ENCODE measurements at places on chromosomes 5 and 9. TPM values are rescaled to one million over a fixed set of nuclear protein-coding genes. Genes with fewer than 3 reads are reported as not detected.

GRCh38 chr5:134273642-134274395, 47.9 kb upstream of the PPP2CA start:
- H3K4me1 ChIP-seq, result no peaks in the 10 kb centered on the region
- no peak overlapping the region for H3K27ac ChIP-seq
- DNase-seq, result no peak
- H3K27me3 ChIP-seq, result no peaks in the 10 kb centered on the region
- H3K4me3 ChIP-seq, result no peak overlapping the region
- no peaks in the 10 kb centered on the region for H3K36me3 ChIP-seq

DNA sequence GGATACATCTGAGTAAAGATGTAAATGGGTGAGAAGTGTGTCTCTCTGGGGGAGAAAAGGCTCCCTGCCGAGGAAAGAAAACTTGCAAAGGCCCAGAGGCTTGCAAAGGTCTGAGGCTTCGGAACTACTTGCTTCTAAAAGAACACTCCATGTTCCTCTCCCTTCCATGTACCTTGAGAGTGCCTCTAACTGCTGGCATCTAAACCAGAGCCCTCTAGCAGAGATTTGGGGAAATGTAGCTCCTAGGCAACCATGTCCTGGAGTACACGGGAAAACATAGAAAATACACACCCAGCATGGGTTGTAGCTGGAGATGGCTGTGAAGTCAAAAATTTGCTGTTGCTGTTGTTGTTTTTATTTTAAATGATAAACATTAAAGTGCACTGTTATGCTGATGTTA, 151.6 kb downstream of the SYK start:
- no peaks in the 10 kb centered on the region for H3K27me3 ChIP-seq
- H3K36me3 ChIP-seq, result no peaks in the 10 kb centered on the region
- H3K4me1 ChIP-seq, result no peaks in the 10 kb centered on the region

DNA sequence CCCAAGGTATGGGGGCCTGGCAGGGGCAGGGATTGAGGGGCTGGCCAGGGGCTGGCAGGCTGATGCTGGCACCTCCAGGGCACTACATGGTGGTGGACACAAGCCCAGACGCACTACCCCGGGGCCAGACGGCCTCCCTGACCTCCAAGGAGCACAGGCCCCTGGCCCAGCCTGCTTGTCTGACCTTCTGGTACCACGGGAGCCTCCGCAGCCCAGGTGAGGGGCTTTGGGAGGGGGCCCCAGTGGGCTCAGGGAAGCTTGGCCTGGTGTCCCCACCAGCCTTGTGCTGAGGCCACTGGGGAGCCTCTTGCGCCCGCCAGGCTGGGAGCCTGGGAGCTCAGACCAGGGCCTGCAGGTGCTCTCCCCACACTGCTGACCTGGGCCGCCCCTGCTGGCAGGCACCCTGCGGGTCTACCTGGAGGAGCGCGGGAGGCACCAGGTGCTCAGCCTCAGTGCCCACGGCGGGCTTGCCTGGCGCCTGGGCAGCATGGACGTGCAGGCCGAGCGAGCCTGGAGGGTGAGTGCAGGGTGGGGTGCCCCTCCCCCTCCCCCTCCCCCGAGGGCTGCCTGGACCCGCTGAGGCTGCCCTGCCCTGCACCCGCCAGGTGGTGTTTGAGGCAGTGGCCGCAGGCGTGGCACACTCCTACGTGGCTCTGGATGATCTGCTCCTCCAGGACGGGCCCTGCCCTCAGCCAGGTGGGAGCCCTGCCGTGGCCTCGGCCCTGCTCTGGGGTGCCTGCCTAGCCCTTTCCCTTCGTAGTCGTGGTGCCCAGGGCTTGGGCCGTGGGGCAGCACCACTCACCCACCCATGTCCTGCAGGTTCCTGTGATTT, 5.7 kb downstream of the MAMDC4 start:
- H3K36me3 ChIP-seq, result no peaks in the 10 kb centered on the region
- no peak for DNase-seq
- H3K4me3 ChIP-seq, result no peak overlapping the region
- H3K27me3 ChIP-seq, result no peaks in the 10 kb centered on the region
- no peak overlapping the region for H3K27ac ChIP-seq

DNA sequence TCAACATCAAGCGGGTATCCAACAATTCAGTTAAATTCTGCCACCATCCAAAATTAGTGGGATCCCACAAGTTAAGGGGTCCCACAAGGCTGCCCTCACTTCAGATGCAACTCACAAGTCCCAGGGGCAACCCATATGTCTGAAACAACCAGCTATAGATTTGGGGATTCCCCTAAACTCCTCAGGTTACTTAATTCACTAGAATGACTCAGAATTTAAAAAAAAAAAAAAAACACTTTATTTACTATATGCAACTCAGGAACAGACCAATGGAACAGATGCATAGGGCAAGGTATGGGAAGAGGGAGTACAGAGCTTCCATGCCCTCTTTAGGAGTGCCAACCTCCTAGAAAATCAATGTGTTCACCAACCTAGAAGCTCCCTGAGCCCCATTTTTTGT, 15.1 kb downstream of the AUH start:
- H3K4me1 ChIP-seq, result no peaks in the 10 kb centered on the region
- no peak overlapping the region for H3K4me3 ChIP-seq
- H3K27me3 ChIP-seq, result no peaks in the 10 kb centered on the region
- DNase-seq, result no peak

GRCh38 chr9:76322810-76323209, 71.4 kb downstream of the RFK start:
- no peak overlapping the region for H3K4me3 ChIP-seq
- no peaks in the 10 kb centered on the region for H3K4me1 ChIP-seq
- no peaks in the 10 kb centered on the region for H3K27me3 ChIP-seq
- DNase-seq, result no peak
- no peak overlapping the region for H3K27ac ChIP-seq

The MACIR gene
- total RNA-seq, result 26.6 TPM

The BARX1 gene
- total RNA-seq, result not detected

DNA sequence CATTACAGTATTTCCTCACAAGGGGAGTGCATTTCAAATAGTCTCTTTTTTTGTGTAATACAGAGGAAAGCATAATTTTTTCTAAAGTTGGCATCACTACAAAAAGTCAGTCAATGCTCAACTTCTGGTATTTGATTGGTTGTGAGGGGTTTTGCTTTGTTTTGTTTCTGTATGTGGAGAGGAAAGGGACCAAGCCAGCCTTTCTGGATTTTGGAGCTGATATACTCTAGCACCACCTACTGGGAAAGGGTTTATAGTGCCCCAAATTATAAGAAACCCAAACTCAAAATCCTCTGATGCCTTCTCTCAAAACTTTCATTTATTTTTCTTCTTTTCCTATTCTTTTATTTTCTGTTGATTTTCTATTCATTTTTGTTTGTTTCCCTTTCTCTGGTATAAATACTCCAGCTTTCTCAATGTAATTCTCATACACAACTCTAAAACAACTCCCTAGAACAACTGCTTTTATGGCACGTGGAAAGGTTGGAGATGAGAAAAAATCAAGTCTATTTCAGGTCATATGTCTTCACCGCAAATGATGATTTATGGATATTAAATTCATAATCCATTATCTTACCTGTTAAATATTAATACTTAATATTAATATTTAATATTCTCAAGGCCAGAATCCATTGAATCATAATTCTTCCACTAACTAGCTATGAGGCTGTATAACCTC, 69.5 kb upstream of the ANXA1 start:
- no peak overlapping the region for H3K27ac ChIP-seq
- H3K4me1 ChIP-seq, result no peaks in the 10 kb centered on the region
- H3K36me3 ChIP-seq, result no peaks in the 10 kb centered on the region
- no peak overlapping the region for H3K4me3 ChIP-seq
- H3K27me3 ChIP-seq, result no peaks in the 10 kb centered on the region

GRCh38 chr9:97502222-97502983, 937 bp downstream of the TMOD1 start:
- H3K36me3 ChIP-seq, result no peaks in the 10 kb centered on the region
- peak overlapping the region; percentile 79 for H3K4me3 ChIP-seq
- H3K27ac ChIP-seq, result peak overlapping the region; percentile 97
- peaks cover 54% of the 10 kb centered on the region for H3K4me1 ChIP-seq
- H3K27me3 ChIP-seq, result no peaks in the 10 kb centered on the region
- peak; percentile 35 for DNase-seq

- H3K4me1 ChIP-seq, result peaks cover 31% of the 10 kb centered on the region
- H3K36me3 ChIP-seq, result peaks cover 18% of the 10 kb centered on the region
- no peak overlapping the region for H3K4me3 ChIP-seq
- no peak overlapping the region for H3K27ac ChIP-seq
Measured at GRCh38 chr9:121185178-121185745, 16.4 kb downstream of the RAB14 start.

- no peaks in the 10 kb centered on the region for H3K4me1 ChIP-seq
- no peaks in the 10 kb centered on the region for H3K27me3 ChIP-seq
Measured at GRCh38 chr5:157303667-157304327, 37.9 kb downstream of the CYFIP2 start.

The GMCL2 gene
- not detected for total RNA-seq

DNA sequence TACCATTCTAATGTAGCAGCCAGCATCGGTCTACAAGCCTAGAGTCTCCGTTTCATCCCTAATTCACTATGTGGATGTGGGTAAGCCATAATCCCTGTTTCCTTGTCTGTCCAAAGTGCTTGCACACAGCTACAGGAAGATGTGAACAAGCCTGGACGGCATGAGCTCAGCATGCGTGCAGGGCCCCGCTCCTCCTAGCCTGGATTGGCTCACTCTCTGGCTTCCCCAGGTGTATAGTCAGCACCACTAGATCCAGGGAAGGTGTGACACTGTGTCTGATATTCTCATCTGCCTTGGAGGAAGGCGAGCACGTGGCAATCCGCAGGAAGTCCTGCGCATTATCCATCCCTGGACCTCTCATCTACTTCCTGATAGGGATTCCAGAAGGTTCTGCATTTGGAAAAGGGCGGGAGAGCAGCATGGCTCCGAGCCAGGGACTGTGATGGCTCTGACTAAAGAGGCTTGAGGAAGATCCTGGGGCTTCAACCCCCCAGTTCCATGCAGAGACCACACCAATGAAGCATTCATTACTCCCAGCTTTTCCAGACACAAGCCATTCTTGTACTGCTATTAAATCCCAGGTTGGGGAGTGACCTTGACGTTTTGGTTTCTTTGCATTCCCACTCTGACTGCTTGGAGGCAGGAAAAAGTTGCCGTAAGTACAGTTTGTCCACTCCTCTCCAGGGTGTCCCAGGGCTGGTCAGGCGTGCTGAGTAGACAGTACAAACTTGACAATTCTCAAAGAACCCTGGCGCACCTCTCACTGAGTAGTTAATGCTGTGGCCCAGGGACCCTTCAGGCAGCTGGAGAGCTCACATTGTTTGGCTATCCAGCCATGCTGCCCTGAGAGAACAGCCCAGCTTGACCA, 65.6 kb downstream of the PSD2 start:
- no peaks in the 10 kb centered on the region for H3K36me3 ChIP-seq
- H3K27ac ChIP-seq, result no peak overlapping the region
- DNase-seq, result no peak
- no peak overlapping the region for H3K4me3 ChIP-seq
- H3K4me1 ChIP-seq, result peaks cover 9% of the 10 kb centered on the region

- no peak for DNase-seq
- H3K4me1 ChIP-seq, result peaks cover 14% of the 10 kb centered on the region
- H3K27ac ChIP-seq, result no peak overlapping the region
- H3K27me3 ChIP-seq, result no peaks in the 10 kb centered on the region
Measured at GRCh38 chr9:123866497-123866896, 63.4 kb downstream of the DENND1A start.

DNA sequence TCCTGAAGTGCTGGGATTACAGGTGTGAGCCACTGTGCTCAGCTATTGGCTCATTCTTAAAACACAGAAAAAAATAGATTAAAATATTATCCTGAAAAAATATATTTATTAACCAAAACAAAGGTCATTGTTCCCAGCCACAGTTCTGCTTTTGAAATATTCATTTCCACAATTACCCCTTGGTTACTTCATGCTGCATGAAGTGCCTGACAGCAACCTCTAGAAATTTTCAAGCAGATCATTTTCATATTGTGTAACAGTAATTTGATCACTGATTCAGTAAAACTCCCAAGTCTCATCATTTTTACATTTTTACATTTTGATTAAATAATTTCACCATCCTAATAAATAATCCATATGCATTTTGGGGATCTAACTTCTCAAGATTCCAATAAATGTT, 18.8 kb upstream of the GNAQ start:
- H3K27me3 ChIP-seq, result no peaks in the 10 kb centered on the region
- no peak overlapping the region for H3K27ac ChIP-seq
- DNase-seq, result no peak

GRCh38 chr5:72183101-72183520, 75.8 kb downstream of the MAP1B start:
- peaks cover 10% of the 10 kb centered on the region for H3K27me3 ChIP-seq
- no peak overlapping the region for H3K4me3 ChIP-seq
- H3K4me1 ChIP-seq, result peaks cover 4% of the 10 kb centered on the region
- no peak overlapping the region for H3K27ac ChIP-seq
- no peak for DNase-seq
- H3K36me3 ChIP-seq, result no peaks in the 10 kb centered on the region

The UNC13B gene
- total RNA-seq, result 16.6 TPM

- DNase-seq, result no peak
- H3K4me3 ChIP-seq, result no peak overlapping the region
- H3K36me3 ChIP-seq, result no peaks in the 10 kb centered on the region
- no peaks in the 10 kb centered on the region for H3K27me3 ChIP-seq
- H3K27ac ChIP-seq, result no peak overlapping the region
Measured at GRCh38 chr5:146778795-146779194, 99.8 kb downstream of the PPP2R2B start.

DNA sequence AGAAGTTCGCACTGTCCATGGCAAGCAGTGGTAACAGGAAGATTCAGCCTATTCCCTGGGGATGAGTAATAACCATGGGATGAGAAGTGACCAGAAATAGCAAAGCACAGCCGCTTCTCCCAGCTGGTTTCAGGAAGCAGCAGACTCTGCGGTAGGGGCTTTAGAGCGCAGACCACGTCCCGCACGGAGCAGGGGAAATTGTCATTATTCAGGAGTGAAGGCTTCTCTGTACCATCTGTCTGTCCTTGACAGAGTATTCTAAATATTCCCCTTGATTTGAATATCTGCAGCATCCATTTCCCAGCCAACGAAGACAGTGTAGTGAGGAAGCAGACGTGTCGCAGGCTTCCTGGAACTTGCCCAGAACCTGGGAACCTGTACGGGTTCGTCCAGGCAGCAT, 159.6 kb downstream of the NXNL2 start:
- peak overlapping the region; percentile 36 for H3K27ac ChIP-seq
- H3K4me1 ChIP-seq, result no peaks in the 10 kb centered on the region
- no peaks in the 10 kb centered on the region for H3K27me3 ChIP-seq
- DNase-seq, result no peak
- H3K4me3 ChIP-seq, result no peak overlapping the region

Data from gastrocnemius medialis (tissue), 4 donors.